ENCODE measurements at places on chromosomes 7 and 10.
A peak's percentile ranks its signal among the peaks of the same experiment; 100 is the strongest.

GRCh38 chr10:122707535-122707934 lies 7.9 kb upstream of the C10orf120 start:
- no peak for DNase-seq

- no peak for DNase-seq
Observed at GRCh38 chr7:4013793-4014192, 668.3 kb upstream of the FOXK1 start.

GRCh38 chr10:3735175-3735574 lies 49.8 kb downstream of the KLF6 start:
- no peak for DNase-seq

DNA sequence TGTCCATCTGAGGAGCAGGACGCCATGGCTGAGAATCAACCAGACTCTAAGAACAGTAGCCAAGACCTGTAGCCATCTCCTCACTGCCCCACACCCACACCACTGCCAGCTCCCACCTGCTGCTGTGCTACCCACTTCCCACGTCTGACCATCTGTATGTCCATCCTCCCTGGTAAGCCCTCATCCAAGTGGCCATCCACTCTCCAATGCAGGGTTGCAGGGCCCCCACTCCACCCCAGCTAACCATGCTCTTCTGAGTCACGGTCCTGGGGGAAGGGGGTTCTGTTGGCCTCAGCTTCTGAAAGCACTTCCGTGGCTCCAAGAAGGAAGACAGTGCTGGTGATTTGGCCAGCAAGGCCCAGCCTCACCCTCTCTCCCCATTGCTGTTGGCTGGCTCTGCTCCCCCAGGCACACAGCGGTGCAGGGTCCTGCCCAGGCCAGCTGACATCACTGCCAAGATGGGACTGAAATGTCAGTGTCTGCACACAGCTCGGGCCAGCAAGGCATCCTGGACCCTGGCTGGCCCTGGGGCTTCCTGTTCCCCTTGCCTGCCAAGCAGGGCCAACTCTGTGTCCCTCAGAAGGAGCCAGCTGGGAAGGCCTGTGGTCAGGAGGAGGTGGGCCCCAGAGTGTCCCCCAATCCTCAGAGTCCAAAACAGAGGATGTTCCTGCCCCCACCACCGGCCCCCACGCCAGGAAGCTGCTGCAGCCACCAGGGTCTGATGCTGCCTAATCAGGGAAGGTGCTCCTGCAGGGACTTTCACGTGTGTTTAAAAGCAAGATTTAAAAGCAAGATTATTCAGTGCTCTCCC lies 17.5 kb downstream of the RASGEF1A start:
- DNase-seq: no peak

DNA sequence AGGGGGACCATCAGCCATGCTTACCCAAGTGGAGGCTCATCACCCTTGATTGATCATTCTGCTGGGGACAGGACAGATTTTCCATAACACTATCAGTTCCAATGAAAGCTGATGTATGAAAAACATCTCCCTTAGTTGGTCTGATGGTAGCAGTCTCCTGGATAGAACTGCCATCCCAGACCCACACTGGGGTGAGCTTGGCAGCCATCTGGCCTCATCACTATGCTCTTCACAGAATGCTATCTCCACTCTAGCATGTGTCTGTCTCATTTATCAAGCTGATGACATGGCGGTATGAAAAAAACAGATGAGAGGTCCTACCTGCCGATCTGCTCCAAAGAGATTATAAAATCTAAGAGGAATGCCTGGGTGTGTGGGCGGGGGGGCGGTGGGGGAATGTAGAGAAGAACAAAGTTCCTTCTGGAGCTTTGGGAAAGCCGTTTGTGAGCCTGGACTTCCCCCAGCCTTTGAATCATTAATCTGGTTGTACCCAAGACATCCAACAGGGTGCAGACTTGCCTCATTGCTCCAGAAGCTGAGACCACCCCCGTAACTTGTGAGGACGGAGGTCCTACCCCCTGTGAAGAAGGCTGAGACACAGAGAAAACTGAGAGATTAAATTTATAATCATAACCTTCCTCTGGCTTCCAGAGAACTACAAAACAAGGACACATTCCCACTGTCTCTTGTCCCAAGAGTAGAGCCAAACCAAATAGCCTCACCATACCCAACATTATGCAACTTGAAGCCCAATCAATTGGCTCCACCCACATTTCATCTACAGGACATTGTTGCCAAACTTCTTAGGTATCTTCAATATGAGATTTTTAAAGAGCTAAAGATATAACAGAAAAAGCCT lies 340.8 kb downstream of the KCNMA1 start:
- no peak for DNase-seq

GRCh38 chr10:110447886-110448285 lies 49.8 kb upstream of the DUSP5 start:
- DNase-seq: no peak

- no peak for DNase-seq
Observed at GRCh38 chr10:77944519-77944918, 18.0 kb upstream of the DLG5 start.

- no peak for DNase-seq
Observed at GRCh38 chr7:29641651-29642050, 78.0 kb downstream of the PRR15 start.

DNA sequence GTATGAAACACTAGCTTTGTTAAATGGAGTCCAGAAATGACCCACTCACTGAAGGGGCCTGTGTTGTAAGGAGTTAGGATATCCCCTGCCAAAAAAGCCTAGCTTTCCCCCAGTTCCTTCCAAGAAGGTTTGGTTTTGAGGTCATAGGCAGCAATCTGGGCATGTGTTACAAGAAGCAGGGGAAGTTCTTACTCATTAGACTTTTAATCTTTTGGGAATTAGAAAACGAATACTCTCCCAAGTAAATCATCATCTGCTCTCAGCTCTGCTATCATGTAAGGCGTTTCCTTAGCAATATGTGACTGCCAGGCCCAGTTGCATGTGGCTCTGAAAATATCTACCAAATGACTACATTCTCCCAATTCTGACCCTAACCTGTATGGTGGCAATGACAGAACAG lies 3.7 kb downstream of the NOD1 start:
- no peak for DNase-seq

GRCh38 chr7:1664711-1665548 lies 5.1 kb upstream of the ELFN1 start:
- DNase-seq: peak; percentile 23

DNA sequence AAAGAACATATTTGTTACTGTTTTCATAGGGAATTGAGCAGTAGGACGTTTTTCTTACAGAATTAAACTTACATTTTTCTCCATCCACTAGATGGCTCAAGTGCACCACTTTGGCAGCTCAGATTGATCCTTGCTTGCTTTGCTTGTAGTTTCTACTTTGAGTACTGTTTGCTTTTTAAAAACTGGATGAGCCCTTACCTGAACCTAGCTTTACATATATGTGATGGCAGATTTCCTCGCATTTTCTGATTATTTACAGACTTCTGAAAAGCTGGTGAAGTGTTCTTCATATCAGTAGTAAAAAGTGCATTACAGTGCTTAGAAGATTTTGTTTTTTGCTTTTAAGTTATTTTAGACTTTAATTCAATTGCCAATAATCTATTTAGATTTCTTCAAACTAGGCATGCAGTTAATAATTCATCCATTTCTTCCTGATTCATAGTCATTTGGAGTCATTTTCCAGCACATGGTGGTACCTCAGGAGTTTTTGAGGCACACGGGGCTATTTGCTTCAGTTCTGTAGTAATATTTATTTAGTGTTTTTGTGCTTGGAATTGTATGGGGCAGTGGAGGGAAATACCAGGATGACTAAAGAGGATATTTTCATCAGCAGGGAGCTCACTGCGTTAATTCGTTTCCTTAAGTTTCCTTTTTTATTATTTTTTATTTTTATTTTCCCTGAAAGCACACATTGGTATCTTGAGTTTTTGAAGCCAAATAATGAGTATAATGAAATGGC lies 57.3 kb downstream of the MAPK8 start:
- DNase-seq: peak; percentile 31

DNA sequence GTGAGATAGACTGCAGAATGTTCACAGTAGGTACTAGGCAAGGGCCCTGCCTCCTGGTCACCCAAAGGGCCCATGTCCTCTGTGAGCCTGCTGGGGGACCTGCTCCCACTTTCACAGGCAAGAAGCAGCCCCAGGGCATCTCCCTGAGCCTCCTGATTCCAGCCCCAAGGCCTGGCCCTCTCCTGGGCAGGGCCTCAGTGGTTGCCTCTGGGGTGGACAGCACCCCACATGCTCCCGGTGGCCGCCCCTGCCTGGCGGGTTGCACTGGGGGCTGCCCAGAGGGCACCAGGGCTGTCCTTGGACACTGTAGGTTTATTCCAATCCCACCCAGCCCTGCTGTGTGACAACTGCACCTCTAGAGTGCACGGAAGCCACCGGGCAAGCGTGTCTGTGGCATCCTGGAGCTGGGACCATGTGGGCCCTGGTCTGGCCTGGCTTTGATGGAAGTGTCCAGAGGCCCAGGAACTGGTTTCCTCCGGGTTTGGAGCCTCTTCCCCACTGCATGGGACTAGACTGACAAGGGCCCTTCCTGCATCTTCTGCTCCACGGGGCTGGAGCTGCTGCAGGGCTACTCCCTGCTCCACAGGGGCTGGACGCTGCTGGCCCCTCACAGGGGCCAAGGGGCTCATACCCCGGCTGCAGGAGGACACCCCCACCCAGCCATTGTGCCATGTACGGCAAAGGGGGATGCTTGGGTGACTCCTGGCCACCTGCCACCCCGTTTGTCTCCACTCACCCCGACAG lies 25.0 kb upstream of the SYCE1 start:
- DNase-seq: no peak

DNA sequence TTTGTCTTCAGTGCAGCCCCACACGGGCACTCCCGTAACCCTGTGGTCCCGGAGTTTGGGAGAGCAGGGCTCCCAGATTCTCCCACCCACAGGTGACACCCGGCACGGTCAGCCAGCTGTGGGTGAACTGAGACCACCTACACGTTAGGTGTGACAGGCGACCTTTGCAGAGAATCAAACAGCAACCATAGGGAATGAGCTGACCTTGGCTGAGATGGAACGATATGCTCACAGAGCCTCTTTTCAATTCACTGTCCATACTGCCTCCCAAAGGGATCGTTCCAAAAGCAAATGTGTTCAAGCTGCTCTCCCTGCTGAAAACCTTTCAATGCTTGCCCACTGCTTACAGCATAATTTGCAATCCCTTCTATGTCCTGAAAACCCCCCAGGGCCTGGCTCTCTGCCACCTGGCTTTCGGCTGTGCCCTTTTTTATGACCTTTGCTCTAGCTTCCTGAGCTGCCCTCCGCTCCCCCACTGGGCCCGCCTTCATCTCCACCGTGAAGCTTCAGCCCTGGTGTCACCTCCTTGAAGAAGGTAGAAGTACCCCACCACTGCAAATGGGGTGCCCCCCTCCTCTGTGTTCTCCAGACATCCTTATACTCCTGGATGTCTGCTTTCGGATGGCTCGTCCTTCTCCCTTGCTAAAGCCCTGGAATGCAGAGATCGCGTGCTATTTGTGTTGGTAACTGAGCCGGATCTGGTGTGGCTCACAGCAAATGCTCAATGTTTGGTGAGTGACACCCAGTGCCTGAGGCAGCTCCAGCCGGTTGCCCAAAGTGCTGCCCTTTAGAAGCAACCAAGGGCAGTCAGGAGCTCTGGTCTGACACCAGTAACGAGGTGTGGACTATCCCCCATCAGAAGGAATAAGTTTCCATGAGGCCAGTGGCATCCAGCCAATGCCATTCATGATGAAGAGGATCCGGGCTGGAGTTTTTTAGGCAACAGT lies 90.4 kb downstream of the KIAA1549 start:
- no peak for DNase-seq

GRCh38 chr10:13788711-13789447 lies 202.1 kb downstream of the PRPF18 start:
- no peak for DNase-seq

GRCh38 chr10:117165538-117166417 lies 27.7 kb upstream of the VAX1 start:
- no peak for DNase-seq

GRCh38 chr10:118595598-118596425 lies at the start of gene PRLHR:
Gene PRLHR (minus strand): TSS chr10:118595648. CDS start chr10:118595244, 404 bp downstream.
- no peak for DNase-seq

DNA sequence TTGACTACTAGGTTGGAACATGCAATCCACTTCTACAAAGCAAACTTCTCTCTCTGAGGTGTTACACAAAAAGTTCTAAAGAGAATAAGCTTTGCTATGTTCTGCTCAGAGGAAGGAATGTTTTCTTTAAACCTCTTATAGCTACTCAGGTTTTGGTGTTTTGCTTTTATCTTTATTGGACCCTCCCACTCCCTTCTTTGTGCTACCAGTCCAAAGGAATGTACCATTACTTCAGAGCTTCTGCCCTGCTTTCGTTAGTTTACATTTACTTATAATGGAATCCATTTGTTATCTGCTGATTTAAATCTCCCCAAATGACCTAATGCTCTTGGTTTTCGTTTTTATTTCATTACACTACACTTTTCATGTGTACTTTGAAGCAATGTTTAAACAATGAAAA lies 154.9 kb downstream of the ATE1 start:
- DNase-seq: no peak

- no peak for DNase-seq
Observed at GRCh38 chr10:22623633-22624253, 90.6 kb downstream of the PIP4K2A start.

- no peak for DNase-seq
Observed at GRCh38 chr10:28552775-28553174, 19.9 kb downstream of the WAC start.

GRCh38 chr10:35685402-35685801 lies 43.3 kb upstream of the FZD8 start:
- no peak for DNase-seq

DNA sequence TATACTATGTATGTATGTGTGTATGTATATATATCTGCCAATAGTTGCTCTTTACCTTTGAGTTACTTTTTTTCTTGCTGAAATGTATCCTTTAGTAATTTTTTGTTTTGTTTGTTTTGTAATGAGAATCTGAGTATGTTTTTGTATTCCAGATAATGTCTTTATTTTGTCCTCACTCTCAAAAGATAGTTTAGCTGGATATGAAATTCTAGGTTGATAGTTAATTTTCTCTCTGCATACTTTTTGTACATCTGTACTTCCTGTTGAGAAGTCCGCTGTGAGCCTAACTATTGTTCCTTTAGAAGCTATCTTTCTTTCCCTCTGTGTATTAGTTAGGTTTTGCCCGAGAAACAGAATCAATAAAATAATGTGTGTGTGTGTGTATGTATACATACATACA lies 29.5 kb downstream of the BUB3 start:
- DNase-seq: no peak

- no peak for DNase-seq
Observed at GRCh38 chr7:8131694-8132605, 130.0 kb downstream of the ICA1 start.

DNA sequence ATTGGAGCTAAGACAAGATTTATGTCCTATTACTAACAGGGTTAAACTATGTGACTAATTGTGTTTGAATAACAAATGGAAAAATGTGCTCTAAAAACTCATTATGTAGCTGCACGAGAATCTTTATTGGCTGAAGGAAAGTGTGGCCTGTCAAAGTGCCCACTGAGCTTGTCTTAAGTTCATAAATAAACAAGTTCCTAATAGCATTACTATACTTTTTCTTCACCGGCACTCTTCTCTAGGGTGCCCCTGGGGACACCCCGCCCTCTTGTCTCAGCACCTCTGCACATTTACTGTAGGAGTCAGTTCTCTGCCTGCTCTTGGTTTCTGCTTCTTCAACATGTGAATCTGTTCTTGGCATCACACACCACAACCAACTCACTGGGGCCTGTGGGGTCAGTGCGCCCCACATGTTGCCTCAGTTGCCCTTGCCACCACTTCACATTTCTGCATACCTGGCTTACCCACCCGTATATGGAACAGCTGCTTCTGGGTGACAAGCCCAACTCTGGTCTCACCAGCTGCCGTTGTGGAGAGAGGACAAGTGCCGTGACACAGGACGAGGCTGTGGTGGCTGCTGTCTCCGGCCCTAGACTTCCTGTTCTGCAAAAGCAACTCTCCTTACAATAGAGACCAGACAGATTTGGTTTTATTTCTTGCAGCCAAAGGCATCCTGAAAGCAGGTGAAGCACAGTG lies 96.3 kb upstream of the DDC start:
- peak; percentile 72 for DNase-seq

Measured in KG1 (cell line).